Endodermal cell (in vitro differentiated cells): ENCODE measurements at places on chromosomes 6 and 20. TPM values are rescaled to one million over a fixed set of nuclear protein-coding genes. Genes with fewer than 3 reads are reported as not detected.
A peak's percentile ranks its signal among the peaks of the same experiment; 100 is the strongest.

DNA sequence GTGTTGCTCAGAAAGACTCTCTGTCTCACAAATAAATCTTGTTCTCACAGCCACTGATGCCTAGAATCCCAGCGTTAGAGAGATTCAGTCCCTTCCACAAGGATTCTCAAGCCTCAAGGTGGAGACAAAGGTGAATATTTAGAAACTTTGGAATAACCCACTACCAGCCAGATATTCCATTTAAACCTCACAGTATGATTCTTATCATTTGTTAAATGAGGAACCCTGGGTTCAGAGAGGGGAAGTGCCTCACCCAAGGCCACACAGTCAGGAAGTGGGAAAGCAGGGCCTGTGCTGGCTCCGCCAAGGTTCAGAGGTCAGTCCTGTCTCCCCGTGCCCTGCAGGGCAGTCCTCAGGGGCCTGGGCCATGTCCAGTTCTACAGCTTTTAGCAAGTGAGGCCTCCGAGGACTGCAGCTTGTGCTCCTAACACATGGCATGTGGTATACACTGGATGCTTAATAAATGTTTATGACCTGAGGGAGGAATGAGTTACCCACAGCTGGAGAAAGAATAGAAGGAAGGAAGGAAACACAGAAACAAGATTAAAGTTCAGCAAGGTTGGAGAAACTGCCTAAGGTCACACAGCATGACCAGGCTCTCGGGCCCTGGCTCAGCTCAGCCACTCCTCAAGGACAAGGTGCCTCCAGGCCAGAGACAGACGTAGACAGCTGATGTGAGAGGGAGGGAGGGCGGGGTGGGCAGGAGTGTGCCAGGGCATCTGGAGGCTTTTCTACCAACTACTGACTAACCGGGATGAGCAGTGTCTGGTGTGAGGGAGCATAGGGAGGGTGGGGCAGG lies 3.9 kb upstream of the TGM2 start:
- H3K27ac ChIP-seq: no peak overlapping the region
- H3K4me1 ChIP-seq: no peaks in the 10 kb centered on the region
- no peaks in the 10 kb centered on the region for H3K36me3 ChIP-seq
- peaks cover 5% of the 10 kb centered on the region for H3K27me3 ChIP-seq

DNA sequence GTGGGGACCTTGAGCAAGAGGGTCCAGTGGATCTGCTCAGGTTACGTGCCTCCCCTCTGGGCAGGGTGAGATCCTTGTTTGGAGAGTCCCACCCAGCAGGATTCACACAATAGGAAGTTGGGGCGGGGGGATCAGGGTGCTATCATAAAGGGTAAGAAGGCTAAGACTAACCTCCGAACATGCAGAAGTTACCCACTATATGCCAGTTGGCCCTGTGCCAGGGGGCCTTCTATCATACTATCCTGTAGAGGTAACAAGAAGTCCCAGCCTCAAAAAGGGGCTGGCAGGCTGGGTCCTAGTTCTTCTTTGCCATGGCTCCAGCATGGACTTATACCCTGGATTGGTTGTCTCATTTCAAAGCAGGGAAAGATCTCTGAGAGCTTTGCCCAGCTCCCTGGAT lies 94.1 kb downstream of the CDH26 start:
- no peaks in the 10 kb centered on the region for H3K27me3 ChIP-seq
- DNase-seq: peak; percentile 37
- H3K36me3 ChIP-seq: no peaks in the 10 kb centered on the region
- no peaks in the 10 kb centered on the region for H3K4me1 ChIP-seq
- H3K27ac ChIP-seq: no peak overlapping the region

RPN2 gene
- 228 and 230 TPM in 2 replicates for total RNA-seq

RSPO3 gene
- 0.20 TPM in 1 of 3 replicates, not detected in the others for total RNA-seq

DNA sequence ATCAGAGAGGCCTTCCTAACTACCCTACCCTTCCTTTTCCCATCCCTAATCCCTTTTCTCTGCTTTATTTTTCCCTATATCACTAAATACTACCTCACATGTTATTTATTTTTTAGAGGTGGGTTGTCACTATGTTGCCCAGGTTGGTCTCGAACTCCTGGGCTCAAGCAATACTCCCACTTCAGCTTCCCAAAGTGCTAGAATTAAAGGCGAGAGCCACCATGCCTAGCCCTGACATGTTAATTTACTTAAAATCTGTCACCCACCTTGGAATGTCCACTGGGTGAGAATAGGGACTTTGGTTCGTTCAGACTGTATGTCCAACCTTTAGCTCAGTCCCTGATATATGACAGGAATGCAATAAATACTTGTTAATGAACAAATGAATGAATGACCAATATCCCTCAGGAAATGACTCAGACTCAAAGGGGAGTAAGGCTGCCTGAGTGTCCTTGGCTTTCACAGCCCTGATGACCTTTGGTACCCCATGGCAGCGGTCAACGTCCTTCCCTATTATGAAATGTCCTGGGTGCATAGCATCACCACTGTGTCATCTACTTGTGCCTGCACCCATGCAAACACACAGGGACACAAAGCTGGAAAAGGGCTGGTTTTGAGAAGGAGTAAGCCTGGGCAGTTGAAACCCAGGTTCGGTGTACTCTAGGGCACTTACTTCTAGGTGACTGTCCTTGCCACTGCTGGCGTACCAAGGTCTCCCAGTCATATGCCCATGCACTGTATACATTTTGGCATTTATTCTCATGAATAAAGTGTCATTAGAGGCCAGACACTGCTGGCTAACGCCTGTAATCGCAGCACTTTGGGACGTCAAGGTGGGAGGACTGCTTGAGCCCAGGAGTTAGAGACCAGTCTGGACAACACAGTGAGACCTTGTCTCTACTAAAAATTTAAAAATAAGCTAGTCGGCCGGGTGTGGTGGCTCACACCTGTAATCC lies 26.5 kb downstream of the BCL2L1 start:
- DNase-seq: no peak
- H3K4me3 ChIP-seq: no peak overlapping the region
- H3K27me3 ChIP-seq: no peaks in the 10 kb centered on the region
- peaks cover 7% of the 10 kb centered on the region for H3K4me1 ChIP-seq
- H3K36me3 ChIP-seq: peaks cover 28% of the 10 kb centered on the region

LY6G5C gene
- 1.7 and 2.0 TPM in 2 replicates for total RNA-seq

DNA sequence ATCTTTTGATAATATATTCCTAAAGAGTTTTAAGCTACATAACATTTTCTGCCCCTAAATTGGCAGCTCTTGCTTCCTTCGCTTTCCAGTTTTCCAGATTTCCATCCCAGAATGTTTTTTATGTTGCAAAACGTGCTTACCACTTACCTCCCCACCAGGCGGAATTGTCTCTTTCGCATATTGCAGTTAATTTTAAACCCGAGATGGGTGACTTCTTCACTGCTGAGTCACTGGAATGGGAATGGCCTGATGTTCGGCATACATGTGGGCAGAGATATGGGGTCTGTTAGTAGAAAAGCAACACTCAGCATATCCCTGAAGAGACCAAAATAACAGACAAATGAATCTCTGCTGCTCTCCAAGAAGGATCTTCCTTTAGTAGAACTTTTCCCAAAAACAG lies 491.2 kb downstream of the PREX1 start:
- no peaks in the 10 kb centered on the region for H3K27me3 ChIP-seq
- H3K4me3 ChIP-seq: no peak overlapping the region
- no peaks in the 10 kb centered on the region for H3K4me1 ChIP-seq
- H3K36me3 ChIP-seq: no peaks in the 10 kb centered on the region
- no peak overlapping the region for H3K27ac ChIP-seq
- no peak for DNase-seq

- DNase-seq: no peak
- no peak overlapping the region for H3K27ac ChIP-seq
Observed at GRCh38 chr6:51983564-51983963, 103.8 kb downstream of the PKHD1 start.

DNMT3B gene
- total RNA-seq: 283 and 368 TPM in 2 replicates

GRCh38 chr6:17817763-17818162 lies 111.0 kb upstream of the NUP153 start:
- H3K36me3 ChIP-seq: peaks cover 35% of the 10 kb centered on the region
- DNase-seq: no peak
- no peak overlapping the region for H3K4me3 ChIP-seq
- no peaks in the 10 kb centered on the region for H3K27me3 ChIP-seq
- H3K4me1 ChIP-seq: peaks cover 4% of the 10 kb centered on the region

SLC17A2 gene
- not detected in 3 replicates for total RNA-seq

TSPO2 gene
- total RNA-seq: not detected in 3 replicates
